ENCODE measurements at places on chromosomes 3 and 15.

DNA sequence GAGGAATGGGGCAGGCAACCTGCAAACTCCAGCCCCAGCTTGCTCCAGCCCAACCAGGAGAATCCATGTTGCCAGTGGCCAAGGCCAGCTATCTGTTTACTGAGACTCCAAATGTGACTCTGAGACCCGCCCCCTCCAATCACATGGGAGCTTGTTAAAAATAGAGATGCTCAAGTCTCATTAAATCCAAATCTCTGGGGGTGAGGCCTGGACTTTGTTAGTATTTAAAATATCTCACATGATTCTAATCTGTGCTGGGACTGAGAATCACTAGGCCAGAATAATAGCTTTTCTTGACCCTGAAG is 224.2 kb upstream of the TBL1XR1 start:
- DNase-seq: no peak

DNA sequence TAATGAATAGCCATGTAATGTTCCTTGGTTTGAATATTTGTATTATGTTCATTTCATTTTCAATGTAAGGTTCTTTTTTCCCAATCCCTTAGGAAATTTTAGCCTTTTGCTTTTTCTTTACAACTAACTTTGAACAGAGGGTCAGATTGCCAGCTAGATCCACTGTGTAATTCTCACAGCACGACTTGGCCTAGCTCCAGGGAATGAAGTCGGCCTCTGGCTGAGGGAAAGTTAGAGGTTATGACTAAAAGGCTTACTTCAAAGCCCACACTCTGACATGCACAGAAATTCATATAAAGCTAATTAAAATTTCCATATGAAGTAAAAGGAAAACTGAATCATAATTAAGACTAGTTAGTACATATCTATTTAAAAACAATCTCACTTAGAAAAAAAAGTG is 38.7 kb downstream of the ROBO1 start:
- DNase-seq: no peak

DNA sequence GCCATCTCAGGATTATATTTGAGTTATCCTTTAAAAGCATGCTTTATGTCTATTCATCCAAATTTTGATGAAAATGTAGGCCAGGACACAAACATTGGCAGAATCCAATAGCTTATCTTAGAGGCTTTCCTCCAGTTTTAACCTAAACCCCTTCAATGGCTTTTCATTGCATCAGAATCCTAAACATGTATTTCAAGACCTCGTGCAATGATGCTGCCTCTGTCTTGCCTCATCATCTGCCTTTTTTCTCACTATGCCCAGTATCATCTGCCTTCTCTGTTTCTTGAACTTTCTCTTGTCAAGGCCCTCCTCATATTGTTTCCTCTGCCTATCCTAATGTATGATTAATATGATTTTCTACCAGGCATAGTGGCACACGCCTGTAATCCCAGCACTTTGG is 76.1 kb upstream of the MAP4 start:
- DNase-seq: no peak

- DNase-seq: no peak
Measured at GRCh38 chr3:101216710-101217465, 103.5 kb downstream of the IMPG2 start.

- no peak for DNase-seq
Measured at GRCh38 chr15:66614951-66615760, 49.4 kb upstream of the LCTL start.

GRCh38 chr15:53671545-53671944 is 87.9 kb downstream of the WDR72 start:
- DNase-seq: no peak

GRCh38 chr3:174547801-174548435 is 311.2 kb upstream of the NAALADL2 start:
- no peak for DNase-seq

DNA sequence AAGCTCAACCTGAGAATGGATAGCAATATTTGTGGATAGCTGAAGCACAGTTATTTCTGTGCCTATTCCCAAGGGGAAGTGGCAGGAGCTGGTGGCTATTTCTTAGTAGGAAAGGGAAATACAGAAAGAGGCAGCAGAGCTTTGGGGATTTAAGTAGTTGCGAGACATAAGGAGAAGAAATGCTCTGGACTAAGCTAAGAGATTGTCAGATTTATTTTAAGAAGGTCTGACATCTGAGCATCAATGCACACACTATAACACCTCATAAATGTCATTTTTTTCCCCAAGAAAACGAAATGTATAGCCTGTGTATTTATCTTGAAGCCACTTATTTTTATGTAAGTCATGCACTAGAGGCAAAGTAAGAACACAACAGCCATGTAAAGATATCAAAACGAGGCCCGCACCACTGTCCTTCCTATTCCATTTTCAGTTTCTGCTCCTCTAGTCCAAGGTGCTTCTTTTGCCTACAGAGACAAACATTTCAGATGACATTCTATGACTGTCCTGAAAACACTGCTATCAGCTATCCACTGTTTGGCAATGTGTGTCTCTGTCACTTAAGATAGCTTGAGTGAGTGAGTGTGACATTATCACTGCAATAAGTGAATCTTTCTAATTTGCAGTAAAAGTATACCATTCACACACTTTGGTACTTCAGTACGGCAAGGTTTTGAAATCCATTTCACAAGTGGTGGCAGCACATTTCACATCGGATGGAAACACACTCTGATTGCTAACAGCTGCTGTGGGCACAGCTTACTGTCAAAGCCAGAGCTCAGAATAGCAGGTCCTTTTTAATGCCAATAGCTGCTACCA is 62.7 kb upstream of the ICE2 start:
- DNase-seq: no peak

DNA sequence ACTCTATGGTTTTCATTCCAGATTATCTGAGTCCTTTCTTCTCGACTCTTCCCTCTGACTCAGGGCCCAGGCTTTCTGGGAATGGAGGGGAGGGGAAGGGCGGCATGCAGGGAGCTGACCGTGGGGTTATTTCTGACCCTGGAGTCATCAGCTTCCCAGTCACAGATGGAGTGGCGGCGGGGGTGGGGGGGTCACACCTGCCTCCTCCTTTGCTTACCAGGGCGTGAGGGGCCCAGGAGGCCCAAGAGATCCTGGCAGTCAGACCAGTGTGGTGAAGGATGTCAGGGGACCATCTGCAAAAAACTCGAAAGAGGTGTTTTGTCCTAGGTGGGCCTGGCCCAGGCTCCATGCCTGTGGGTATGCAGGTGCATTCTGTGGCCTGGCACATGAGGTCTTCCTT is 996 bp upstream of the XIRP1 start:
- no peak for DNase-seq

- DNase-seq: no peak
Measured at GRCh38 chr3:170724599-170725280, 138.9 kb upstream of the SLC7A14 start.

DNA sequence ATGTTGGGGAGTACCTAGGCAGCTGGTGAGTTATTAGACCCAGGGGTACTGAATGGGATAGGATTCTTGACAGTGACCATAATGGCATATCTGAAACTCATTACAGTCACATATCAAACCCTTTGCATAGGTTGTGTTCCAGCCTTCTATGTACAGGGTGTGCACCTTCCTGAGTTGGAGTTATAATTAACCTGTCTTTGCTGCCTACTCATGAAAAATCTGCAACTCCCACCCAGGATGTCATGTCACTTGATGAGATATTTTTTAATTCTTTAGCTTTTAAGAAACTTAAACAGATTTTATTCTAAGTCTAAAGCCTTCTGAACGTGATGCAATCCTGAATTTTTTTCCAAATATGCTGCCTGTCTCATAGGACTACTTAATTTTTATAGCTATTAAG is 21.1 kb upstream of the ADGRG7 start:
- no peak for DNase-seq

DNA sequence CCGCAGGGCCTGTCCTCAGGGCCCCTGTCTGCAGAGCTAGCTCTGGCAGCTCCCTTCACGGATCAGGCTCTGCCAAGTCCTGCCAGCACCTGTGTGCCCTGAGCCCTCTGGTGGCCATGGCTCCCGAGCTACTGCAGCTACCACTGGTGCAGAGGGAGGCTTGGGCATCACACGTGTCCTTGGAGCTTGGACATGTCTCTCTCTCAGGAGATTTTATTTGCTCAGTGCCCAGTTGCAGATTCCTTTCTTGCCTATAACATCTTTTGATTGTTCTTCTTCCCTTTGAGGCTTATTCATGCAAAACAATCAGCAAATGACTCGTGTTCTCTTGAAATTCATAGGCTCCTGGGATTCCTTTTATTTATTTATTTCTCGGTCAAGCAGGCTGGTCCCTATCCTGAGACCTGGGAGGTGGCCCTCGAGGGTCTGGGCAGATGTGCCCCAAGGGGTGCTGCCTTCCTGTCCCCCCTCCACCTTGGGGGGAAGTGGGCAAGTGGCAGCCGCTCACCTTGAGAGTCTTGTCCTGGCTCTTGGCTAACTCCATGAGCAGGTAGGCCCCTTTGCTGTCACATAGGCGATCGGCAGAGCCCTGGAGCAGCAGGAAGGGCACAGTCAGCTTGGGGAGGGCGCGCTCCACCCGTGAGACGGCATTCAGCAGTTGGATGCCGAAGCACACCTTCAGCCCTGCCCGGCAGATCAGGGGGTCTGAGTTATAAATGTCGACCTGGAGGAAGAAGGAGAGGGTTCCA is 21.9 kb downstream of the ABTB1 start:
- DNase-seq: no peak

- peak; percentile 64 for DNase-seq
Measured at GRCh38 chr3:141875893-141876380, 506 bp upstream of the ATP1B3 start.

- DNase-seq: no peak
Measured at GRCh38 chr15:59335207-59335786, 37.4 kb downstream of the MYO1E start.

GRCh38 chr3:74265069-74265468 is 349.4 kb downstream of the CNTN3 start:
- DNase-seq: no peak

GRCh38 chr3:50242851-50243542 is 7.0 kb downstream of the GNAI2 start:
- DNase-seq: no peak

GRCh38 chr3:38510631-38511030 is 14.5 kb downstream of the EXOG start:
- DNase-seq: no peak

DNA sequence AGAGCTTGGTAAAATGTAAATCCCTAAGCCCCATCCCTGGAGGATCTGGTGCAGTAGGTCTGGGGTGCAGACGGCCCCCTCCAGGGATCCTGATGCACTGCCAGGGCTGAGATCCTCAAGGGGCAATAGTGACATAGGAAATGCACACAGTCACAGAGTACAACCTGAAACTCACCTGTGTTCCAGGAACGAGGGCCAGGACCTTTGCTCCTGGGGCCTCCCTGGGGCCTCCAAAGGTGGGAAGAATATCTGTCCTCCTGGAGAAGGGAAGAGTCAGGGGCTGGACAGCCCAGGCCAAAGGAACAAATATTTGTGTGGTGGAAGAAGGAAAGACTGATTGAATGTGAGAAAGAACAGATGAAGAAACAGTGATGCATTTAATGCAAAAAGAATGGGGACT is 9.5 kb downstream of the SSUH2 start:
- no peak for DNase-seq

DNA sequence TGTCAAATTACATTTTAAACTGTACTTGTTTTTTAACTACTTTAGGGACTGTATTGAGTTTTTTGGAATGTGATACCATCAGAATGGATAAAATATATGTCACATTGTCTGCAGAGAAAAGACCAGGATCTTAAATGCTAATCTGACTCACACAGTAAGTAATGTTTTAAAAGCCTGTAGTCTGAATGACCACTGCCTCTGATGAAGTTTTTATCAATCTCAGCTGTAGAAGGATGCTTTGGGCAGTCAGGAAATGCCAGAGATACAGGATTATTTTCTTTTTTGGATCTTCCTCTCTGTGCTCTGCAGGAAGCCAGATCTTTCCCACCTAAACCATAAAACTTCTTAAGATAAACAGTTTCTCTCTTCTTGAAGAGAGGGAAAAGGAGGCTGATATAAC is 73.1 kb upstream of the PRTG start:
- DNase-seq: no peak

GRCh38 chr3:184750349-184751083 is 38.7 kb upstream of the MAGEF1 start:
- DNase-seq: no peak

GRCh38 chr3:156682963-156683362 is 8.6 kb downstream of the TIPARP start:
- no peak for DNase-seq

DNA sequence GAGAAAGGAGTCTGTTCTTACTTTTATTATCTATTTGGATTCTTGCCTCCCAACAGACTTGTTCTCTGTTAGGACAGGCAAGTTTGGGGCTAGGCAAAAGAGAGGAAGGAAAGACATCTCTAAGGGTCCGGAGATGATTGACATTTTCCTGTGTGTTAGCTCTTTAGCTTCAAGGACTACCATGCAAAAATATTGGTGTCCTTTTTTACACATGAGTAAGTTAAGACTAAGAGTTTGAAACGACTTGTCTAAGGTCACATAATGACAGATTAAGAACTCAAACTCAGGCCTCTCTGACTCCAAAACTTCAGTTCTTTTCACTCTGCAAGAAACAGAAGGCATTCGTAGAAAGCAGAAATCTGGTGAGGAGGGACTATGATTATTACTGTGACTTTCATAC is 5.9 kb downstream of the LMCD1 start:
- no peak for DNase-seq

GRCh38 chr3:116552246-116552645 is 107.0 kb upstream of the LSAMP start:
- no peak for DNase-seq

DNA sequence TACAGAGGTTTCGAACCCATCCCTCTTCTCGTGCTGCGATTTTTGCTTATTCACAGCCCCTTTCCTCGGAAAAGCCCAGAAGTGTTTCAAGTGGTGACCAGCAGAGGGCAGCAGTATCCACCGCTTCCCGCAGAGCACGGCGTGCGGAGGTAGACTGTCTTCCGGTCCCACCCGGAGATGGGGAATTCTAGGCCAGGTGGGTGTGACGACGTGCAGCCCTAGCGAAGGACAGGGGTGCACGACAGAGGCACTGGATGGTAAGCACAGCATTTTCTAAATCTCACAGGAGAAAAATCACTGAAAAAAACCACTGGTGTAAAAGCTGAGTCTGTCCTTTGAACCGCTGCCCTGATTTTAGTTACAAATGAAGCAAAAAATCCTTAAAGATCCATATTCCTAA is 7.4 kb upstream of the PSMD6 start:
- DNase-seq: peak; percentile 52

DNA sequence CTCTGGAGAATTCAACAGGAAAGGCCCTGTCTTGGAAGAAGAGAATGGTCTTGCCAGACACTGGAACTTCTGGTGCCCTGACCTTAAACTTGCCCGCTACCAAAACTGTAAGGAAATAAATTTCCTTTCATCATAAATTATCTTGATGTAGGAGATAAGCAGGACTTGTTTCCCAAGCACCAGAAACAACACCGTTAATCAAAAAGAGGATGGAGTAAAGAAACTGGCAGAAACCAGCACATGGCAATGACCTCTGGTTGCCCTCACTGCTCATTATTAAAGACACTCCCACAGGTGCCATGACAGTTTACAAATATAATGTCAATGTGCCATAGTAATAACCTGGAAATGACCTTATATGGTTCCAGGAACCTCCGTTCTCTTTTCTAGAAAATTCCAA is 426.1 kb downstream of the EDEM1 start:
- no peak for DNase-seq

Measured in activated CD8-positive, alpha-beta memory T cell treated with anti-CD3 and anti-CD28 coated beads for 1 hour (primary cell).